ENCODE measurements at places on chromosomes 7 and 10.

- no peak for DNase-seq
Observed at GRCh38 chr10:101441541-101442455, 87.8 kb downstream of the BTRC start.

DNA sequence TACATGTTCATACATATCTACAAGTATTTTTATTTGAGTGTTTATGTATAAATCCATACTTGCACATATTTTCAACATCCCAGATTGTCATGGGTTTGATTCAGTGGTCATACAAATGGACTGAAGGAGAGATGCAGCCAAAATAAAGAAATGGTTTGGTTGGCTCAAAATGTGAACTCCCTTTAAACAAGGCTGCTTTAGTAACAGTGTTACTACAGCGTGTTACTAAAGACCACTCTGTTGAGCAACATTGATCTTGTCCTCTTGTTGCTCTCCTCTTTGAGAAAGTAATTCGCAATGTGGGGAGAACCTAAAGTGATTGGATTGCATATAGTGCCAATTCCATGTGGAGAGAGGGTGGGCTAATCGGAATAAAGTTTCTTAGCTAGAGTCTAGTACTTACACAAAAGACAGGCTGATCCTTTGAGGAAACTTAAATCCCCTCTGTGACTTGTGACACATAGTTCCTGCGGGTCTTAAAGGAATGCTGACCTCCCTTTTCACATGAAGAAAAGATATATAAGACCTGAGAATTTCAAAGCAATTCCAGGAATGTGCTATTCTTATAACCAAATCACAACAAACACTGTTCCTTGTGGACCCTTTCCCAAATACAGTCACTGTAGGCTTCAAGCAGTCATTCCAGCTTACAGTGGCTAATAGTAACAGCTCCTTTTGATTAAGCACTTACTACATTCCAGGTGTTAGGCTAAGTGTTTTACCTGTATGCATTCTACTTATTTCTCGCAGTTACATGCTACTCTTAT, 144.3 kb downstream of the FZD1 start:
- no peak for DNase-seq

DNA sequence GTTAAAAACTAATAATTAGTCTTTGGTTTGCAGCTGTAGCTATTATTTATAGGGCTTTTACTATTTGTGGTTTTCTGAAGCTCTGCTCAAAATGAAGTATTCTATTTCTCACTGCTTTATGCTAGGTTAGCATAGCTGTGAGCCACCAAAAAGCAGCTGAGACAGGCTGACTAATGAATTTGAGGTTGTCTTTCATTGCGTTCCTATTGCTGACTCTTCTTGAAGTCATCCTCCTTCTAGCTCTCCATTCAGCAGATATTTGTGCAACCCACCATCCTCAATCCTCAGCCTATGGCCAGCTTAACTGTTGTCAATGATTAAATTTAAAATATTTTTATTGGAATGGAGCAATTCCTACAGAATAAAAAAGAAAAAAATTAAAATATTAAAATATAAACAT, 2.1 kb upstream of the RALA start:
- DNase-seq = no peak

GRCh38 chr7:18013936-18014335, 13.7 kb downstream of the PRPS1L1 start:
- no peak for DNase-seq

- DNase-seq = no peak
Observed at GRCh38 chr10:20656886-20657285, 240.2 kb downstream of the NEBL start.

DNA sequence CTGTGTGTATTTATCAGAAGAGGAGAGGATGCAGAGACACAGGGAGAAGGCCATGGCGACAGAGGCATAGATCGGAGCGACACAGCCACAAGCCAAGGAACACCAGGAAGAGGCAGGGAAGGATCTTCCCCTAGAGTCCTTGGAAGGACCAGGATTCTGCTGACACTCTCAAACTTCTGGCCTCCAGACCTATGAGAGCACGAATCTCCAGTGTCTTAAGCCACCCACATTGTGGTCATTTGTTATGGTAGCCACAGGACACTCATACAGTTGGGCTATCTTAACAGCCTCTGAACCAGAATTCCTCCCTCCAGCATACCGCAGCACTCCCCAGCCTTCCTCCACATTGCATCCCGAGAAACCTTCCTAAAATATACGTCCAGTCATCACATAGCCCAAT, 367.0 kb upstream of the MGMT start:
- DNase-seq = no peak

- no peak for DNase-seq
Observed at GRCh38 chr7:71750290-71750689, 618.3 kb downstream of the GALNT17 start.

GRCh38 chr7:132580277-132580676, 4.0 kb upstream of the PLXNA4 start:
- DNase-seq = no peak

- DNase-seq = no peak
Observed at GRCh38 chr10:125797424-125797823, 21.8 kb upstream of the MMP21 start.

- DNase-seq = no peak
Observed at GRCh38 chr7:98287486-98287959, 6.0 kb downstream of the BRI3 start.

DNA sequence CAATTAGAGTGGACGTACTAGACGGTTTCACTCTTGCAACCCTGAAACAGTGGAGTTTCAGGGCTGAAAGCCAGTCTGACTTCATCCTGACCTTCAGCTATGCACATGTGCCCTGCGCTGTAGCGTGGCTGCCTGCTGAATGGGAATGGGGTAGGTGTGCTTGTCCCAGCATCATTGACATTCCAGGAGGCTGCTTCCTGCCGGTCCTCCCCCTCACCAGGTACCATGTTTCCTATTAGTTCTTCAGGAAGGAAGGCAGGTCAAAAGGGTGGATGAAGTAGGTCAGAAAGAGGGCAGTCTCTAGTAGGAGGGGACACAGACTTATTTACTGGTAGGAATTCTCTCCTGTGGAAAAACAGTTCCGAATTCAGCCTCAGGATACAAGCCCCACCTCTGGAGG, 551.8 kb upstream of the GALNT17 start:
- no peak for DNase-seq

DNA sequence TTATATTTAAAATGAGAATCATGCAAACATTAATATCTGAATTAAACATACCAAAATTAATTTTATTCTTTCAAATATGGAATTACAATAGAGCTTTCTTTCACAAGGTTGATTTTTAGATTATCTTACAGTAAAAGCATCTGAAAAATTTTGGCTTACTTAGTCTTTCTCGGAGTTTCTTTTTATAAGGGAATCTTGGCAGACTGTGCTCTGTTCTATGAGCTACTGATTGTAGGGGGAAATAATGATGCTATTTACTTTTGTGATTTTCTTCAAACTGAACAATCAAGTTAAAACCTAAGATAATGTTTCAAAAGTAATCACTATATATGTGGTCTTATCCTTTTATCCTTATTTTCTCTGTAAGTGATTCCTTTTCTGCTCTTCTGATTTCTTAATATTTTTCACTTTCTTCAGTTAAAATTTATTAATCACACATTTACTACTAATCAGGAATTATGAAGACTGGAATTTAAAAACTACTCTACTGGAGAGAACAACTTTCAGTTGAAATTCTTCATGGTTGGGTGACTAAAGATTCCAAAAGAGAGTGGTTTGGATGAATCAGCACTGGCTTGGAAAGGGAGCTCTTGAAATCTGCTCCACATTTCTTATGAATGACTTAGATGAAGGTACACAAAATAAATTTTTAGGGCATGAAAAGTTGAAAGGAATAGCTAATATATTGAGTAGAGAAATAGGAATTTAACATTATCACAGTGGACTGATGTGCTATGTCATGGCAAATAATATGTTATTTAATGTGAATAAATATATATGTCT, 103.9 kb downstream of the PPP1R9A start:
- DNase-seq = no peak

GRCh38 chr7:142583446-142583845, 165.8 kb upstream of the PRSS1 start:
- no peak for DNase-seq

GRCh38 chr10:70546584-70546983, 56.0 kb downstream of the PRF1 start:
- DNase-seq = no peak

DNA sequence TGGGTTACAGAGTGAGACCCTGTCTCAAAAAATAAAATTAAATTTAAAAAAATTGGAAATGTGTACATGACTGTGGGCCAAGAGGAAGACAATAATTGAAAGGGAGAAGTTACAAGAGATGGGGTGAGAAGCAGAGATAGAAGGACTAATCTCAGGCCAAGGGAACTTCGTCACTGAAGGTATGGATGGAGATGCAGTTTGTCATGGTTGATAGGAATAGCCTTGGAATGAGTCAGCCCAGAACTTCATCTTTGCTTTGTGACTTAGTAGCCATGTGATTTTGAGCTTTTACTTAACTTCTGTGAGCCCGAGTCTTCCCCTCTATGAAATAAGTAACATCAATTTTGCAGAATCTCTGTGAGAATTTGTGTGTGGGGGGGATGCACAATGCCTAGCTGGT, 6.5 kb upstream of the PODXL start:
- DNase-seq = no peak

GRCh38 chr7:154394804-154395203, 342.6 kb downstream of the DPP6 start:
- no peak for DNase-seq

DNA sequence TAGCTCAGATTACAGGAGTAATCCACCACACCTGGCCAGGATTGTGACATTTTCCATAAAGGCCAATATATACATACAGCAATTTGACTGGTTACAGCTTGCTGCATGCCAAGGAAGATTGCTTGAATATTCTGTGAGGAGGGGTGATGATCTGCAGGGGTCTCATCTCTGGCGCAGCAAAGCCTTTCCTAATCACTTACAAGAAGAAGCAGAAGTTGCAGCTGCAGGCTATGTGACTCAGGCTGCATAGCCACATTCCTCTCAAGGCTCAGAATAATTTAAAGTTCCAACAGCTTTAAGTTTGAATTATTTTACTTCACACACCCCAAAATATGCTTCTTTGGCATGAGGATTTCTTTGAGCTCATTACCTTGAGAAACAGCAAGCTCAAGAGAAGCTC, 11.4 kb upstream of the RASGEF1A start:
- no peak for DNase-seq

Data from cortex of kidney (tissue), 1 donor.